ENCODE measurements at places on chromosomes 7 and 10. TPM values are rescaled to one million over a fixed set of nuclear protein-coding genes. Genes with fewer than 3 reads are reported as not detected.

- DNase-seq = peak; percentile 23
These were observed 916 bp upstream of the EEPD1 start for GRCh38 chr7:36151921-36152755.

GRCh38 chr10:28915989-28916588, 238.8 kb downstream of the BAMBI start:
- DNase-seq = no peak

GRCh38 chr10:110568055-110568735, 700 bp downstream of the SMC3 start:
- peak; percentile 62 for DNase-seq

- DNase-seq = no peak
These were observed 79.0 kb upstream of the TMEM168 start for GRCh38 chr7:112869111-112869774.

- DNase-seq = no peak
These were observed 727.8 kb downstream of the GRID1 start for GRCh38 chr10:85638797-85639196.

DNA sequence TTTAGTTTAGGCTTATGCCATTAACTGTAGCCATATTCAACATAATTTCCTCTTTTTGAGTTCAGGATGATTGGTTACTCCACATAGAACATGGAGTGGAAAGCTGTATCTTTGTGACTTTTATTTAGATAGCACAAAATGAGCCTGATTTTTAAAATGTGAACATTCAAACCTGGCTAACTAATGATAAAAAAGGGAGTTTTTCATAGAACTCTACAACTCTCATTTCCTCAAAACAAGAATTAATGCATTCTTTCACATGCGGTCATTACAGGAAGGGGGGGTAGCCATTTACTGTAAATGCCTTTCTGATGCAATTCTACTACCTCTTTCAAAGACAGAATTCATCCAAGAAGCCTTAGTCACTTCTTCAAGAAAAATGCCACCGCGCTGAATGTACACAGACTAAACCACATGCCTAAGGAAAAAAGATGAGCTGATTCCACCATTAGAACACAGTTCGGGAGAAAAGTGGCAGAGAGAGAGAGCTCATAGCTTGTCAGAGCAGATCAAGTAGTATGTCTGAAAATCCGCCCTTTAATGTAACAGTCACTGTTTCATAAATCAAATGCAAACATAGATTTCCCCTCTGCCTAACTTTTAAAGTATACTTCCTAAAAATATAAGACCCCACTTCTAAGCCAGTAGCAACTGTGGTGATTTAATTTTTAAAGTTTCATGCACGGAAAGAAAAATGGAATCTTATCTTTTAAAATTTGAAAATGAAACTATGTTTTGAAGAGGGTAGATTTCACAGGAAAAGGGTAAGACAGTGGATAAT, 226.4 kb upstream of the KLF14 start:
- DNase-seq = no peak

DNA sequence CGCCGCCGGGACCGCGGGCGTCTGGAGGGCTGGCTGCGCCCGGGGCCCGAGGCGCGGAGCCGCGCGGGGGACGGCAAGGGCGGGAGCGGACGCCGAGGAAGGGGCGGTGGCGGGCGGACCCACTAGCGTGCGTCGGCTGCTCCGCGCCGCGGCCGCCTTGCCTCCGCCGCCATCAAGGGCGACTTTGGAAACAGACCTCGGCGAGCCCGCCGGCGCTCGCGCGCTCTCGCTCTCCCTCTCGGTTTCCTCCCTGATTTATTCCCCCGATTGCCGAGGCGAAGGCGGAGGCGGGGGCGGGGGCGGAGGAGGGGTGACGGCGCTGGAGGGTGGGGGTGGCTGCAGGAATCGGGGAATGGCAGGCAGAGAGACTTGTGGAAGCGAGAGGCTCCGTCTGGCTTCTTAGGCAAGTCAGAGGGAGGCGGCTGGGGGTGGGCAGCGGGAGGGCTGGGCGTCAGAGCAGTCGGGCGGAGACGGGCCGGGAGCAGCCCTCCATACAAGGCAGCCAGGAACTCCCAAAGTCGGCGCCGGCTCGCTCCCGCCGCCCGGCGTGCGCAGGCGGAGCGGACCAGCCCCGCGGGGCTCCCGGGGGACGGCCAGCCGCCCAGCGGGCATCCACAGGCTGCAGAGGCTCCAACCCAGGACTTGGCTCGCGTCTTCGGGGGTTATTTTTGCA, at the start of gene CACNA2D1:
Gene CACNA2D1, minus strand, starts transcription at position 231 of the 673 bp plus-strand sequence.
- peak; percentile 89 for DNase-seq

GRCh38 chr10:49112851-49113250, 2.5 kb downstream of the VSTM4 start:
- DNase-seq = no peak

- DNase-seq = no peak
These were observed 651.6 kb upstream of the IGFBP3 start for GRCh38 chr7:46572691-46573090.

GRCh38 chr7:137950263-137950621, 51.6 kb downstream of the CREB3L2 start:
- no peak for DNase-seq

GRCh38 chr7:115476671-115477181, 553.8 kb downstream of the TFEC start:
- DNase-seq = no peak

GRCh38 chr7:44976746-44977196, 2.0 kb downstream of the MYO1G start:
- DNase-seq = no peak

Gene VSTM2A
- not detected for total RNA-seq

Gene CFAP43
- 1.4 TPM for total RNA-seq

Gene OR2A42
- total RNA-seq = not detected

Gene TCERG1L
- 0.17 TPM for total RNA-seq

Measured in adrenal gland (tissue), 19 donors.